ENCODE measurements at places on chromosomes 2 and 18.

DNA sequence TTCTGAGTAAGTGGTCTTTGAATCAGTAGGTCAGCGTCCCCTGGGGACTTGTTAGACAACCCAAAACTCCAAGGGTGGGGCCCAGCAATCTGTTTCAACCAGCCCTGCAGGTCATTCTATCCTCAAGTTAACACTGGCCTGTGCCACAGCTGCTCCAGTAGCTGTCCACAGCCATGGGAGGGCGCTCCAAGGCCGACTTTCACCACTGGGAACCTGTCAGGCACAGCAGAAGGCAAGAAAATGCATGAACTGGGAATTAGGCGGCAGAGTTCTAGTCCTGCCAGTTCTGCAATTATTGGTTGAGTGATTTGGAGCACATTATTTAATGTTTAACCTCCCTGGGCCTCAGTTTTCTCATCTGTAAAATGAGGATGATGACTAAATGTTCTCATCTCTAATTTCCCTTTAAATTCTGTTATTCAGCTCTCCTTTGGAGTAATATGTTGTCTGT lies 17.4 kb upstream of the MRPL33 start:
- DNase-seq = peak; percentile 75

- peak; percentile 77 for DNase-seq
These were observed at the start of gene FKBP7 for GRCh38 chr2:178478439-178479274. TSS of gene FKBP7 (minus strand) at chr2:178478600. CDS start at chr2:178478499, 101 bp downstream.

- no peak for DNase-seq
These were observed 39.7 kb upstream of the HDAC4 start for GRCh38 chr2:239440511-239440959.

GRCh38 chr2:20609349-20609994 lies 41.4 kb downstream of the HS1BP3 start:
- peak; percentile 55 for DNase-seq

DNA sequence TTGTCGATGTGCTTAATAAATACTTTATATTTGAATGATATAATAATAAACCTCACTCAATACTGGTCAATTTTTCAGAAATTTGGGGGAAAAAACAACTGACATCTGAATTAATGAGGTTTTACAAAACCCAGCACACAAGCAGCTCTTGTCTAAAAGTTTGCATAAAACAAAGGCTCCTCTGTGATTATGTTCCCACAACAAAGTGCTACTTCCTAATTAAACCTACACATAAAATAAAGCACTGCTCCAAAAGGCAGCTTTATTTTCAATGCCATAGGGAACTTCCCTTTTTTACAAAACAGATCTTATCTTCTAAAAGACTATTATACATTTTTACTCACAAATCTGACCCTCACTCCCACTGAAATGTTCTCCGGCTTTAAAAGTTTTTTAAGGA lies 47.1 kb downstream of the LAMA1 start:
- no peak for DNase-seq

GRCh38 chr18:49682173-49682802 lies 120.4 kb downstream of the LIPG start:
- no peak for DNase-seq

DNA sequence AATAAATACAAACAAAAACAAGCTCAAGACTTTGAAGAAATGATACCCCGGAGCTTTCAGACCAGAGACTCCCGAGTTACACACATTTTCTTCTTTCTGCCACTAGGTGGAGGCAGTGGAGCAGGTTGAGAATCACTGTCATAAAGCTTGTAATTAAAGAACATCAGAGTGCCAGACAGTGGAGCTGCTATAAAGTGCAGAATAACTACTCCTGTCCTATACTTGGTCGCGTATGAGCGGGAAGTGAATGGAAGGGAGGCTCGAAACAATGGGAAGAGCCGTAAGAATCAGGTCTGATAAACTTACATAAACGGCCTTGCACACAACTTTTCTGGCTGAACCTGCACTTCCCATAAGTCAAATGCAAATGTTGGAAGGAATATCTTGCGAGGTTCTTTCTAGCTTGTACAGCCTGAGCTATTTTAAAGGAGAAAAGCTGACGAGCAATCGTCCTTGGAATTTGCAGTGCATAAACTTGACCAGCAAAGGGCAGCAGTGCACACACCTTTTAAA lies 189.0 kb downstream of the RPIA start:
- DNase-seq = peak; percentile 44

DNA sequence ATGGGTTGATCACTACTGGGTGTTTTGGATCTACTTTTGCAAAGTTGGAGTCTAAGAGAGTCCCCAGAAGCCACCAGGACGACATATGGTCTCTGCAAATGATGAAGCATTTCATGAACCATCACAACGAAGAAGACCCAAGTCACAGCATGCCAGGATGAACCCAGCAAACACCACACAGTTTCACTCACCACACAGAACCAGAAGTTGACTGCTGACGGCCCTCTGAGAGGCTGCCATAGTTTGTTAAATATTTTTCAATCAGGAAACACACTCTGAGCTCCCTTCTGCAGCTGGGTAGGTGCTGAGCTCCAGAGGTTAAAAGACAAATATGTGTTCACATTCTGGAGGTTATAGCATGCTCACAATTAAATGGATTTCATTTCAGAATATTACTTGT lies 271.4 kb downstream of the DCDC2C start:
- DNase-seq = no peak

GRCh38 chr18:67590571-67591141 lies 74.1 kb upstream of the DSEL start:
- DNase-seq = peak; percentile 35

- no peak for DNase-seq
These were observed 149.2 kb downstream of the DYSF start for GRCh38 chr2:71602581-71602980.

All from AG10803 (cell line).